ENCODE measurements at places on chromosomes 2 and 18.
A peak's percentile ranks its signal among the peaks of the same experiment; 100 is the strongest.

DNA sequence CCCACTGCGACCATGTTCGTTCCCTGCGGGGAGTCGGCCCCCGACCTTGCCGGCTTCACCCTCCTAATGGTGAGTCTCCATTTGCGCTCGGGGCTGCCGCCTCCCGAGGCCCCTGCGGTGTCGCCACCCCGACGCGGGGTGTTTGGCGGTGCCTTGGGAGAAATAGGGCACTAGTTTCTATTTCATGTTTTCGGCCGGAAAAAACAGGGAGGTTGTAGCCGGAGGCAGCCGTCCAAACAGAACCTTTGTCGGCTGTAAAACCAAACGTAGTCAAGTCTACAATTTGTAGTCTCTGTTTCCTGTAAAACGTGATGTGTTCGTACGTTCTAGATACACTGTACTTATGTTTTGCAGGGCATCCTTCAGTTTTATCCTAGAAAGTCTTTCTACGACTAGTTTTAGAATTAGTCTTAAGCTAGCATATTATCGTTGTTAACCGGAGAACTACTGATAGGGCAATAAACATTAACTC lies 290 bp downstream of the PSMG2 start:
- no peak for DNase-seq

- no peak for DNase-seq
These were observed 70.0 kb downstream of the MBP start for GRCh38 chr18:77062518-77063003.

DNA sequence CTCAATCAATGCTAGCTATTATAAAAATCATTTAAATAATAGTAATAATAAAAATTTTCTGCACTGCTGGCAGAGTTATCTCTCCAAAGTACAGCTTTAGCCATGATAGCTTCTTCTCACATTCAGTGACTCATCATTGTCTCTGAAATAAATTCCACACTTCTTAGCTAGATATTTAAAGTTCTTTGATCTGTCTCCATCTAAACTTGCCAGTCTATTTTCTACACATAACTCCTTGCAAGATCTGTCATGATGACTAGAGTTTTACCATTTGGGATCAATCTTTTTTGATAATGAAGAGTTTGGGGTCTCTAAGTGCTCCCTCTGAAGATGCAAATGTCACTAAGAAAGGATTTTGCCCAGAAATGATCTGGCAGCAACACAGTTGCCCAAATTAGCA lies 155.4 kb upstream of the LHCGR start:
- no peak for DNase-seq

- DNase-seq = no peak
These were observed 40.4 kb downstream of the LDLRAD4 start for GRCh38 chr18:13258921-13259320.

DNA sequence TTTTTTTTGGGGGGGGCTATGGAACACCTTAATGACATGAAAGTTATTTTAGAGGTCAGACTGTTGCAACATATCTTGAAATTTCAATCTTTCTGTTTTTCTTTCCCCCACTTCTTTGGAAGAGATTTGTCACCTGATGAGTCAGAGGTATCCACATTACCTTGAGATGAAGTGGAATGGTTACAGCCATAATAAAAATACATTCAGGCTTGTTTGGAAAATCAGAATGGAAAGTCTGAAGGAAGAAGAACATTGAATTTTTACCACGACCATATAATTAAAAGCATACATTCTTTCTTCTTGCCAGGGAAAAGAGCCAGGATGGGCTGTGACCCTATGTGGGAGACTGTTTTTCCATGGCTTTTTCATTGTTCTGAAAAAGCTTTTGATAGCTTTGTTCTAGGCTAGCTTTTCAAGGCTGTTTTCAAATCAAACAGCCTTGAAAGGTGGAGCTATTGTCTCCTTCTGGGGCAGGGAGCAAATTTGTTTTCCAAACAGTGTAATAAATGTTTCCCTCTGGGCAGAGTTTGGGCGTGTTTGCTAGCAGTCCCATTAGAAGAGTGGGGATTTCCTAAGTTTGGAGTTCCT lies 2.3 kb upstream of the GTF3C3 start:
- DNase-seq = peak; percentile 19

DNA sequence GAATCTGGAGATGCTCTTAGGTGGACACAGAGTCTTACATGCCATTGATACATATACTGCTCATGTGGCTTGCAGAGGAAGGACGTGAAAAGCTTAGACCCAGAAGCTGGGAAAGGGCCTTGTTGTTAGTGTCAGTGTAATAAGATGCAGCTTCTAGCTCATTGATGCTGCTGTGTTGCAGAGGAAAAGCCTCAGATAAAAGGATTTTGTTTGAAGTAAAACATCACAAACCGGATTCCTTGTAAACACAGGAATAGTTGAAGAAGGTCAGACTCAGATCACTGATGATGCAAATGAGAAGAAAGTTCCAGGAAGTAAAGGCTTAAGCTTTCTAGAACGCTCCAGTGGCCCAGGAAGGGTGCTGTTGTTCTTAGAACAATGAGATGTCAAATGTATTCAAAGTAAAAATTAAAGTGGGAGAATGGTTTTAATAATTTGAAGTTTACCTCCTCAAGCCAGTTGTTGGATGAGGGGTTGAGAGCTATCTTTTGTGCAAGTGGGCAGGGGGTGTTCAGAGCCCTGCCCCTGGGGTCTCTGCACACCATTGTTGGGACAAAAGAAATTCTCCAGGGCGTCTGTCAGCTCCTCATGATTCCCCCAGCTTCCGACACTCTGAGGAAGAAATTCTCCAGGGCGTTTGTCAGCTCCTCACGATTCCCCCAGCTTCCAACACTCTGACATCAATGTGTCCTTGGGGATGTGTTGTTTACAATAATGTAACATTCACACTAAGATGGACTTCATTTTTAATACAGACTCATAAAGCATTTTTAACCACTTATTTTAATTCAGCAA lies 61.3 kb upstream of the CHMP1B start:
- no peak for DNase-seq

- DNase-seq = no peak
These were observed 294.7 kb upstream of the HS6ST1 start for GRCh38 chr2:128613351-128613750.

GRCh38 chr2:171432969-171433762 lies 624 bp downstream of the METTL8 start:
- DNase-seq = peak; percentile 82

DNA sequence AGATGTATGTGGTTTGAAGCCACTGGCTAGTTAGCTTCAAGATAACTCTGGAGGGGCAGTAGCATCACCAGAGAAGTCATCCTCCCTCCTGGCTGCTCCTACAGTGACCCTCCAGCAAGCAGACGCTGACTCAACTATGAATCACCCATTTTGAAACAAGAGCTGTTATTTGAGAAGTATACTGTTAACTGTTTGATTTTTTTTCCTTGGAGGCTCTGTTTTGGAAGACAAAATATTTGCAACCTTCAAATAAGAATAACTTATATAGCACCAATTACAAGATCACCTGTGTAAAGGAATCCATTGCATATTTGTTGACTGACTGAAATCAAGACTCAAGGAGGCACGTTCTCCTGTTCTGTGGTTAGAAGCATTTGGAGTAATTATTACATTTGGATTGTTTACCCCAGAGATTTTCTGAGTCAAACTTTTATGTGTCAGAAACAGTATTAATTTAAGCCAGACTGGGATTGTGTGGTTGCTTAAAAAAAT lies 313.8 kb downstream of the MTX2 start:
- peak; percentile 38 for DNase-seq

DNA sequence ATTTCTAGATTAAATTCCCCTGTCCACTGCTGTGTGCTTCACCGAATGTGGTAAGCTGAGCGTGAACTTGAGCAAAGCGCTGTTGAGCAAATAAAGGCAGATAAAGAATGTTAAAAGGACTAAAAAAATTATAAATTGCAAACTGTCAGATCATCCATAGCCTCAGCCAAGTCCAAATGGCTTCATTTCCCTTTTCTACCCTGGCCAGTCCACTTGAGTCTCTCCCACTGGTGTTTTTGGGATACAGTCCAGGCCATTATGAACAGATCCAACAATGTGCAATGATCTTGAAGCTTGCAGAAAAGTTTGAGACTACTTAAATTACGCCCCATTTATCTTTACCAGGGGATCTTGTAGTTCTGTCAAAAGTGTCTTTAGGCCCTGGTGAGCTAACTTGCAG lies 254.6 kb upstream of the PIK3C3 start:
- DNase-seq = no peak

DNA sequence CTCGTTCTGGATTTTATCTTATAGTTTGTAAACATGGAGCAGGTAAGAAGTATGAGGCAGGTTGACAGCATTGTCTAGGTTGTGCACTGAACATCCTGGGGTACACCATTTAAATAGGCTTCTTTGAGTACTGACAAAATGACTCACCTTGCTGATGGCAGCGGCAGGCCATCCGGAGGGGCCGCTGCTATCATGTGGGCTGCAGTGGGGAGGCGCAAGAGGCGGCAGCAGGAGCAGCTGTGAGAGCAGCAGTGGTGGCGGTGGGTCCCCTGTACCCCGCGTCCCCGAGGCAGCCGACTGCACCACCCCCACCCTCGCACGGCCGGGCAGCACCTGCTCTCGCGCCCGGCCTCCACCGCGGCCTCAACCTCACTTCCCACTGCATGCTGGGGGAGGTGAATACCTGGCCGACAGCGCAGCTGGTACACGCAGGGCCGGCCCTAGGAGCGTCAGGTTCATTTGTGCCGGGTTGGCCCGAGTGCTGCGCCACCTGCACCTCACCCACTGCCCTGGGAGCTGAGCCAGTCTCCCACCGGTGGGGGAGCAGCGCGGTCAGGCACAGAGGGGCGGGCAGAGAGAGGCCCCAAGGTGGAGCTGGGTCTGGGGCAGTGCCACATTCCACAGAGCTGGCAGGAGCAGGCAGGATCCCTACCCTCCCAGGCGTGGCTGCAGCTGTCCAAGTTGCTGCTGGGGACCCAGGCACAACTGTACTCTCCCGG lies 154.5 kb upstream of the RBMS1 start:
- DNase-seq = peak; percentile 17

GRCh38 chr2:14960686-14961324 lies 328.3 kb downstream of the LRATD1 start:
- no peak for DNase-seq

- DNase-seq = no peak
These were observed 72.6 kb downstream of the PLEKHM3 start for GRCh38 chr2:207952564-207953345.

GRCh38 chr2:152428800-152429582 lies 94.0 kb downstream of the FMNL2 start:
- DNase-seq = no peak

- no peak for DNase-seq
These were observed 66.2 kb downstream of the HS1BP3 start for GRCh38 chr2:20584399-20585358.

DNA sequence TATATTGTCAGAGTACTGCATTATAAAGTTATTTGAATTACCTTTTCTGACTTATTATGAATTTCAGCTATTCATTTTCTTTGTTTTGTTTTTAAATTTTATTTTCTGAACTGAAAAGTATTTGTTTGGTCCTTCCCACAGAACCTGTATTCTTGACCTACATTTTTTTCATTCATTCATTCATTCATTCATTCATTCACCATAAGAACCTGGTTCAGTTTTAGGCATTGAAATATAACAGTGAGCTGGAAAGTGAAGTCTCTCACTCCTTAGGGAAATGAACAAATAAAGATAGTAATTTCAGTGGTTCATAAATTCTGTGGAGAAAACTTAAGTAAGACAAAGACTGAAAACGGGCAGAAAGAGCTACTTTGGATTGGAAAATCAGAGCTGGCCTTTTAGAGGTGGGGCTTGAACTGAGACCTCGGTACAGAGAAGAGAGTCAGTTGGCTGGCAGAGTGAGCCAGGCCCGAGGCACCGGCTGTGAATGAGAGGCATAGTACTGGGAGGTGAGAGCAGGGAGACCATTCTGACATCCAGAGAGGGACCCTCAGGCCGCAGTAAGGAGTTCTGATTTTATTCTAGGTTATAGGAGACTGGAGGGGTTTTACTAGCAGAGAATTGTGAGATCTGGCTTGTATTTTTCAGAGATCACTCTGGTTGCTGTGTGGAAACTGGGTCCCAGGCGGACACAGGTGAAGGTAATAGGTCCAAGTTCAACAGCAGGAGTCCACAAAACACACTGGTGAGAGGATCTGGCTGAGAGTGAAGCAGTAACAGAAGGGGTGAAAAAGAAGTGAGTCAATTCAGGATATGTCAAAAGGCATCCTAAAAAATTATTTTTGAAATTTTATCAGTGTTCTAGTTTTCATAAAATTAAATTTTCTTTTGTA lies 75.8 kb upstream of the FN1 start:
- DNase-seq = no peak

DNA sequence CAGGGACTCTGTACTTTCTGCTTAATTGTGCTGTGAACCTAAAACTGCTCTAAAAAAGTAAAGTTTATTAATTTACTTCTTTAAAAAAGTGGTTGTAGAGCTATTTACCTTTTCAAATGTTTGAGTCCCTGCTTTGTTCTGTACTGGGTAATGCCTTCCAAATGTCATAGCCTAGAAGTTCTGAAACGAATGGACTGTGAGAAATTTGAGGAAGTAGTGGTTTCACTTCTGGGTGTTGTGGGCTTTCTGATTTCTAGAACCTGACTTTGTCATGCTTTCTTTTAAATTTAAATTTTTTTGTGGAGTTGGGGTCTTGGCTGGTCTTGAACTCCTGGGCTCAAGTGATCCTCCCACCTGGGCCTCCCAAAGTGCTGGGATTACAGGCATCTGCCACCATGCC lies 44.6 kb downstream of the SMAD4 start:
- no peak for DNase-seq

- no peak for DNase-seq
These were observed 40.5 kb upstream of the POLE4 start for GRCh38 chr2:74917702-74918619.

DNA sequence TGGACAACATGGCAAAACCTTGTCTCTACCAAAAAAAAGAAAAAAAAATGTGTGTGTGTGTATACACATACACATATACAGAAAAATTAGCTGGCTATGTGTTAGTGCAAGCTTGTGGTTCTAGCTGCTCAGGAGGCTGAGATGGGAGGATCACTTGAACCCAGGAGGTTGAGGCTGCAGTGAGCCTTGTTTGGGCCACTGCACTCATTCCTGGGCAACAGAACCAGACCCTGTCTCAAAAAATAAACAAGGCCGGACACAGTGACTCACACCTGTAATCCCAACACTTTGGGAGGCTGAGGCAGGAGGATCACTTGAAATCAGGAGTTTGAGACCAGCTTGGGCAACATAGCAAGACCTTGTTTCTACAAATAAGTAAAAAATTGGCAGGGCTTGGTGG lies 2.1 kb downstream of the COQ10B start:
- DNase-seq = no peak

- DNase-seq = no peak
These were observed 15.9 kb downstream of the GLS start for GRCh38 chr2:190896477-190896876.

DNA sequence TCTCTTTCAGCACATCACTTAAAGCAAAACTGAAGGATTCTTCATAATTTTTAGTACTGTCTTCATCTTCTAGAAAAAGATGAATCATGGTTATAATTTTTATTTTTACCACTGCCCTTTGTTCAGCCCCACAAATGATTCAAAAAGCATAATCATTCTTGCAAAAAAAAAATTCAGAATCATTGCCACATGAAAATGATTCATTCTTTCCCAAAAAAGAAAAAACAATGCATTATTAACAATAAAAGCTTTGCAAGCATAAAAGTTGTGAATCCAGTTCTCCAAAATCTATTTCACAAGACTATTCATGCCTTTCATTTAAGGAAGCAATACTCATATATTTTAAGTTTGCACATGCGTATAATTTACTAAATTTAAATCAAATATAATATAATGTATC lies 204.8 kb downstream of the RBM43 start:
- DNase-seq = no peak
